ENCODE measurements at places on chromosomes 4 and X. TPM values are rescaled to one million over a fixed set of nuclear protein-coding genes. Genes with fewer than 3 reads are reported as not detected.

DNA sequence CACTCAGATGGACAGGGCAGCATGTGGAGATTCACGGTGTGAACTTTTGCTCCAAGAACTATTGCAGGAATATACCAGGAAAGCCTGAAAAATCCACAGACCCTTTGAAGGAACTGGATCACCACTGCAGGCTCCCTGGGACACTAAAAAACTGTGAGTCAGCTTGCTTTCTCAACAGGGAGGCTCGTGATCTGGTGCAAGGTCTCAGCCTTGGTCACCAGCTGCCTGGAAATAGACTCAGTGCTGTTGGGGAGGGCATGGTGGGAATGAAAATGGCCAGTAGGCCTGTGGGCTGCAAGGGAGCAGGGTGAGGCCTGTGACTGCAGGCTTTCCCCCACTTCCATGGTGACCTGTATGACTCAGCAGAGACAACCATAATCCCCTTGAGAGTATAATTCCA is 426.4 kb upstream of the RPS6KA3 start:
- no peaks in the 10 kb centered on the region for H3K36me3 ChIP-seq
- peaks cover 13% of the 10 kb centered on the region for H3K27me3 ChIP-seq
- H3K4me3 ChIP-seq, result no peak overlapping the region
- H3K4me1 ChIP-seq, result no peaks in the 10 kb centered on the region

DNA sequence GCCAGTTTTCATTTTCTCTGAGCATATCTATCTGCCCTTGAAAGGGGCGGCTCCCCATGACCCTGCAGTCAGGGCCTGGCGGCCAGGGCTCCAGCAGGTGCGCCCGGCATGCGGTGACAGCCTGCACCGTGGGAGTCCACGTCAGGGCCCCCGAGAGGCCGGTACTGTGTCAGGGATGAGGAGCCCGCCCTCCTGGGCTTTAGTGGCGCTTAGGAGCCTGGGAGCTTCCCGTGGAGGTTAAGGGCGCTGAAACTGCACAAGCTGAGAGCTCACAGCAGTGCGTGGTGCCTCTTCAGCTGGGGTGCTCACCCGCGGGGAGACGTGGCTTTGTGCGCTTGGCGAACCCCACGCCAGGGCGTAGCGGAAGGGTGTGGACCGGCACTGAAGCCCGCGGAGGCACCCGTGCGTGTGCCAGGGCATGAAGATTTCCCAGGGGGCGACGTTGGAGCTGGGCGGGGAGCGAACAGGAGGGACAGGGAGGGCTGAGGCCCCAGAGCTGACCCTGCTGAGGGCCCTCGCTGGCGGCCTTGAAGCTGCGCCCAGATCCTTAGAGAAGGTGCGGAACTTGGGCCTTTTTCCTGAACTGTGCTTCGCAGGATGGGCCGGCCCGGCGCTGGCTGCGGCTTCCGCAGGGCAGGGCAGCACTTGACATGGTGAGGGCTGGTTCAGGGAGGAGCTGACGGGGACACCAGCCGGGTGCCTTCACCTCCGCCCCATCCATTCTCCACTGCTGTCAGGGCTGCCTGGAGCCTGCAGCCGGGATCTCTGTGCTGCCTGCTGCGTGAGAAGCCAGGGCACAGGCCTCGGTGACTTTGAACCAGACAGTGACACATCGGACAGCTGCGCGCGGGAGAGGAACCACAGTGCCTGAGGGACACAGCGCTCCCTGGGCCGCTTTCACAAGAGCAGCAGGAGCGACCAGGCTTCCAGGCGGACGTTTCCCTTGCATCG is 32.9 kb downstream of the HTT-AS start:
- DNase-seq, result peak; percentile 69
- no peaks in the 10 kb centered on the region for H3K36me3 ChIP-seq
- H3K27ac ChIP-seq, result peak overlapping the region; percentile 82
- H3K27me3 ChIP-seq, result no peaks in the 10 kb centered on the region
- peak overlapping the region; percentile 71 for H3K4me3 ChIP-seq
- H3K4me1 ChIP-seq, result no peaks in the 10 kb centered on the region

DNA sequence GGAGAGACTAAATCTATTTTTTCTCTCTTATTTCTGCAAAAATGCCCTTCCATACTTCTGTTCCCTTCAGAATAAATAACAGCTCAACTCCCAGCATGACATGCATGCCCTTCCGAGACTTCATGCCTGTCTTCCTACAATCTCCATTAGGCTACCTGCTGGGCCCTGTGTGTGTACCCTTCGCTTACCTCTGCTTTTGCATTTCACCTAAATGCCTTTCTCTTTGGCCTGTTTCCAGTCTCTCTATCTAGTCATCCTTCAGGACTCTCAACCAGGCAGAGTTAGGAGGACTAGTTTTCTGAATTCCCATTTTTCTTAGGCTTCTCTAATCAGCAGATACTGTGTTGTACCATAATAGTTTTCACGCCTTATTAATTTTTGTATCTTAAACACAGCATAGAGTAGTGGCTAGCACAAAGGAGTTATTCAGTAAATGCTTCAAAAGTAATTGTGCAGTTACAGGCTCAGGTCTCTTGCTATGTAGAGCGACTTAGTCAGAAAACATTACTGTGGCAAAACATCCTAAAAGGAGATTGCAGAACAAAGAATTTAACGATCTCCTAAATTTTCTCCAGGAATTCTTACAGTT is 20.5 kb downstream of the SEPTIN11 start:
- DNase-seq, result no peak
- no peaks in the 10 kb centered on the region for H3K27me3 ChIP-seq
- no peak overlapping the region for H3K4me3 ChIP-seq
- no peaks in the 10 kb centered on the region for H3K36me3 ChIP-seq
- H3K27ac ChIP-seq, result no peak overlapping the region

GABRG1 gene
- total RNA-seq, result not detected

Measured in breast epithelium (tissue), 4 donors.